ENCODE measurements at places on chromosomes 5 and 9. TPM values are rescaled to one million over a fixed set of nuclear protein-coding genes. Genes with fewer than 3 reads are reported as not detected.

GRCh38 chr9:91730806-91731205 lies 219.2 kb downstream of the ROR2 start:
- DNase-seq, result peak; percentile 50

- no peak for DNase-seq
These were observed 97.9 kb downstream of the CHSY3 start for GRCh38 chr5:130002183-130002582.

DNA sequence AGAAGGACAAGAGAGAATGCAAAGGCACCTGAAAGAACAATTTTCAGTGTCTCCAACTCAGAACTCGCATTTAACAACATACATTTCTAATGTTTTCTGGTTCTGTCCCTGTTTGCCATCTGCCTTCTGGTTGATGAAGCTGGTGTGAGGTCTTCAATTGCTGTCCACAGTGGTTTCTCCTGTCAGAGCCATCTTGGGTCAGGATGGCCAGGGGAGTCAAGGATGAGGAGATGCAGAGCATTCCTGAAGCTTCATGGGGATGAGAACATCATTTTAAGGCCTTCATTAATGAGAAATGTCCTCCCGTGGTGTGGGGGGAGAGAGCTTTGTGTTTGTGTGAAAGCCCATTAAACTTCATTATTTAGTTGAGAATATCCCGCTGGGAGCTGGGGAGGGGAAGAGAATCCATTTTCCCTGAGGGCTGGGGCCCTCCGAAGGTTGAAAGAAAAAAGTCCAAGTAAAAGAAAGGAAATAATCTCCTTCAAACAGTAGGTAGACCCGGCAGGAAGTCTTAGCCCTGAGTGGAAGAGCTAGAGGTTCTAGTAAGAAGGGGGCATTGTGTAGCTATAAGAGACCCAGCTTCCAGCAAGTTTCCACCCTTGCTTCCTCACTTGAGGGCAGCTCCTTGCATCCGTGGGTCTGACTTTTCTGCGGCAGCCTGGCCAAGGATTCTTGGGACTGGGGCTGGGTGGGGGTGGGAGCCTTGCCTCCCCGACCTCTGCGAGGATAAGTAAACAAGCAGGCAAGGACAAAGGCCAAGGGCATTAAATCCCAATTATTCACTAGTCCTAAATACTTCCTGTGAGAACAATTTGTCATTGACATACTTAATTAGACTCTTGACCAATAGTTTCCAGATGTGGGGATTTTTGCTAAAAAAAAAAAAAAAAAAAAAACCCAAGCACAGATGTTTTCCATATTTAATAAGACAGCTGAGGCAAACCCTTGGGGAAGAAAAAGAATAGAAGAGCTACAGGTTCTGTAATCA lies 119.2 kb downstream of the MSX2 start:
- DNase-seq, result no peak

DNA sequence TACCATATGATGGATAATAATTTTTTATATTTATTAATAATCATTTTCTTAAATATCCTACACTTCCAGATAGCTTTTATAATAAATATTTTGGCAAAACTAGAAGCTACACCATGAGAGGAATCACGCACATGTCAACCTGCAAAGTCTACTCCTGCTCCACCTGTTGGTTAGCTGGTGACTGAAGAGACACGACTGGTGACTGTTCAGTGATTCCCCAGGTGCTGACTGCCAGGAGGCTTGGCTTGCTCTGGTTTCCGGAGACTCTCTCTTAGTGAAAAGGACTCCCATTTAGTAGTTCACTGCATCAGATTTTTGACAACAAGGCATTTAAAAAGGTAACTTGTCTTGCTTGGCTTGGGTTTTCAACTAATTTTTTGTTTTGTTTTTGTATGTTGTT lies 20.9 kb downstream of the GZMA start:
- DNase-seq, result no peak

DNA sequence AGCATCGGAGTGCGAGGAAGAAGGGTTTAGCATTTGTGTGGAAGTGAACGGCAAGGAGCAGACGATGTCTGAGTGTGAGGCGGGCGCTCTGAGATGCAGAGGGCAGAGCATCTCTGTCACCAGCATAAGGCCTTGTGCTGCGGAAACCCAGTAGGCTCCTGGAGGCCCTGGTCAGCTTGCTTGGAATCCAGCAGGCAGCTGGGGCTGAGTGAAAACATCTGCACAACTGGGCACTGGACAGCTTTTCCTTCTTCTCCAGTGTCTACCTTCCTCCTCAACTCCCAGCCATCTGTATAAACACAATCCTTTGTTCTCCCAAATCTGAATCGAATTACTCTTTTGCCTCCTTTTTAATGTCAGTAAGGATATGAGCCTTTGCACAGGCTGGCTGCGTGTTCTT lies 72.1 kb downstream of the C7 start:
- no peak for DNase-seq

DNA sequence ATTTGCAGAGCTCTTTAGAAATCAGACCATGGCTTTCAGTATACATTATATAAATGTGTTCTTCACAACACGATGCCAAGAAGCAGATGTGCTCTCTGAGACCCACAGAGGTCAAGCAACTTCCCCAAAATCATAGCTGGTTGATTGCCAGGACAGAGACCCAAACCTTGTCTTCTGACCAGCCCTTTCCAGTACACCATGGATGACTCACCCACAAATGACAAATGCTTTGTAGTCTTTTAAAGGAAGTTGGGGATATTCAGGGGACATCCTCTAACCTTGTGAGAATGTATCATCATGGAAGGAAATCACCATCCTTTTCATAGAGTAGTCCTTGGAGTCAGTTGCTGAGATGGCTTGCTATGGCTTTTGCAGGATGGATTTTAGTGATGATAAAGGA lies 30.1 kb downstream of the ZNF462 start:
- no peak for DNase-seq

- no peak for DNase-seq
These were observed 389.4 kb downstream of the RAB3C start for GRCh38 chr5:58972301-58972700.

DNA sequence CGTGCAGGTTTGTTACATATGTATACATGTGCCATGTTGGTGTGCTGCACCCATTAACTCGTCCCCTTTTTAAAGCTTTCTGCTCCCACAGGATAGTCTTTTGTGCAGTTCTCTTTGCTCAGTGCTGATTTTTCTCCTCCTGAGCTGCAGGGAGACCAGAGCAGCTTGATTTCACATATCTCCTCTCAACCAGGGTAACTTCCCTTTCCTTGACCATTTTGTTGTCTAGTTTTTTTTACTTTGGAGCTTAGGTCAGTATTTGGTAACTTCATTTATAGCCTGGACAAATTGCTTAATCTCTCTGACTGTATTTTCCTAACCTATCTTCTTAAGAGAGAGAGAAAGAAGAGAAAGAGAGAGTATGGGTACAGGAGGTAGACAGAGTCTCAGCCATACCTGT lies 137.1 kb upstream of the ZNF366 start:
- no peak for DNase-seq

DNA sequence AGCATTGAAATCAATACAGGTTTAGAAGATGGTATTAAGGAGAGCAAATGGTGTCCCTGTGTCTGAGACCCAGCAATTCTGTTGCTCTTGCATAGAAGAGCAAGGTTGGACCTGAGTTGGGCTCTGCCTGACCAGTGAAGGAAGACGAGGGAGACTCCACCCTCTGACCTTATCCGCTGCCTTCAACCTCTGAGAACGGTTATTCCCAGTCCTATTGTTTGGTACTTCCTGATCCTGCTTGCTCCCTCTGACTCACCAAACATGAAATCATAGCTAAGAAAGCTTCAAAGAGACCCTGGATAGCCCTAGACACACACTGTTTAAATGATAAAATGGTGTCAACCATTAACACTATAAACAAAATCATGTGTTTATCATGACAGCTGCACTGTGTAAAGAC lies 218.5 kb downstream of the PLK2 start:
- DNase-seq, result no peak

GRCh38 chr5:132266031-132266835 lies 8.7 kb downstream of the PDLIM4 start:
- no peak for DNase-seq

- DNase-seq, result no peak
These were observed 33.0 kb downstream of the EGFLAM start for GRCh38 chr5:38291355-38291754.

DNA sequence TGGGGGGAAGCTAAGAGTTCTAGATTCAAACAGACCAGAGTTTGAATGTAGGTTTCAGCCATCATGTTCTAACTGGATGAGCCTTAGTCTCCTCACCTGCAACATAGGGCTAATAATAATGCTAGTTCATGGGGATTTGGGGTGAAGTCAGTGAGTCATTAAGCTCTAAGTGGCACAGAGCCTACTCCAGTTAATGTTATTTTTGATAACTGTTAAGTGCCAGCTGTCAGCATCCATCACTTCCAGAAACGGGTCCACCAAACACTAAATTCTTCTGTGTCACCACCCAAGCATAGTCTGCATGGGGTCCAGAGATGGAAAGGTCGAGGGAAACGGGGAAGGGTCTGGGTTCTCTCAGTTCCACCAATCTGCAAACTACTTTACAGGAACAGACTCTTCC lies 1.8 kb upstream of the TSC1 start:
- no peak for DNase-seq

- no peak for DNase-seq
These were observed 97.2 kb downstream of the CRB2 start for GRCh38 chr9:123453076-123453667.

GRCh38 chr9:3244963-3245653 lies 280.7 kb downstream of the RFX3 start:
- no peak for DNase-seq

DNA sequence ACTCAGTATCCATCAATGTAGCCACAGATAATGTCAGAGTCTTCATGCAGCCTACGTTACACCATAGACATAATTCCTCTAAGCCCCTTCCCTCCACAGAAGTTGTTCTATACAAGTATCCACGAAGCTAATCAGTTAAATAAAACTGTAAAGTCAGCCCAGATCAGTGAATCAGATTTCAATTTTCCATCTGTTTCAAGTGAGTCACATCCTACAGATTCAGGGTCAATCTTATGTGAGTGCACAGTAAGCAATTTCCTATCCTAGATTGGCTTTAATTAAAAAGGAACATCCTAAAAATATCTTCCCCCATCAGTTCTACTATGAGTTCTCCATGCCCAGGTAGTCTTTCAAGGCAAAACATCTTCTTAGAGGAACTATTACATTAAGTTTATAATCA lies 402.5 kb downstream of the EFNA5 start:
- DNase-seq, result no peak

DNA sequence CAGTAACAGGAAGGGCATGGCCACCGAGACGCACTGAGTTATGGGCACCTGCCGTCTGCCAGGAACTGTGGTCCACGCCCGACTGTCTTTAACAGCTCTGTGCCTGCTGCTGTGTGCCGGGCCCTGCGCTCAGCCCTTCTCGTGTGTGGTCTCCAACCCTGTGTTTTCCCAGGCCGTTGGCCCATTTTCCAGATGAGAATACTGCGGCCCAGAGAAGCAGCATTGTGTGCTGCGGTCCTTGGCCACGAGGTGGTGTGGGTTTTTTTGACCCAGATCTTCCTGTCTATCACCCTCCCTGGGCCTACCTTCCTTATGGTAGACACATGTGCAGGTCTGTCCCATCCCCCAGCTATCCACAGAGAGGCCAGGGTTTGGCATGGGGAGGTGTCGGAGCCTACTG lies 47.0 kb downstream of the RXRA start:
- no peak for DNase-seq

- peak; percentile 76 for DNase-seq
These were observed 8.0 kb downstream of the RNF44 start for GRCh38 chr5:176529116-176529740.

GRCh38 chr9:33229359-33230114 lies 10.4 kb upstream of the SPINK4 start:
- DNase-seq, result peak; percentile 24

- no peak for DNase-seq
These were observed 198.7 kb upstream of the HAPLN1 start for GRCh38 chr5:83919071-83920041.

- DNase-seq, result no peak
These were observed 35.0 kb upstream of the UNC5A start for GRCh38 chr5:176775409-176775808.

GRCh38 chr5:53463909-53464621 lies 16.4 kb upstream of the FST start:
- no peak for DNase-seq

GRCh38 chr5:329121-329735 lies 7.7 kb downstream of the AHRR start:
- DNase-seq, result no peak

DNA sequence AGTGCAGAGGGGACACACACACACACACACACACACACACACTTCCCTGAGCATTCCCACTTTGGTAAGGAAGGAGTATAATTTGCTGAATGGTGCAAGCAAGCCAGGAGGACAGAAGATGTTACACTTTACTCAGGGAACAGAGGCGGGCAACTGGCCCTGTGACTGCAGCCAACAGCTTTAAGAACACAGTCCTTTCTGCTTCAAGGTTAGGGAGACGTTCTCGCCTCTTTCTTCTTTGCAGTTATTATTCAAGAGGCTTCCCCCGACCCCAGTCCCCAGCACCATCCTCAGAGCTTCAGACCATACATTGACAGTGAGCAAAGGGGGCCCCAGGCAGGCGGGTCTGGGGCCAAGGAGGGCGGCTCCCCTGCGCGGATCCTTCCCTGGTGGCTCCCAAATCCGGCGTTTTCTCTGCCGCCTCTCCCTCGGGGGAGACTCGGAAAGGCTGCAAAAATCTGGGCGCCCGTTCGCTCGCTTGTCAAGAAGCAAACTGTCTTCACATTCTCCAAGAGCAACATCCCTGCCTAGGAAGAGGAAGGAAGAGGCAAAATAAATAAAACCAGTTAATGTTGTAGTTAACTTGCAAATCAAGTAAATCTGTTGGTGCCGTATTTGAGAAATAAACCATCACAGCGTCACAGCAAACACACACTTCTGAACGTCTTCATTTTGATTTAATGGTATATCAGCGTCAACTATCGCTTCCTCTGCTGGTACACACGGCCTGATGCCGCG lies 3.8 kb upstream of the LHX2 start:
- DNase-seq, result no peak

- no peak for DNase-seq
These were observed 55.4 kb downstream of the COL27A1 start for GRCh38 chr9:114210691-114211276.

GPR21 gene
- total RNA-seq, result 6.9 TPM

C9orf43 gene
- 0.32 TPM for total RNA-seq

PCDHGC4 gene
- total RNA-seq, result 2.9 TPM

SPINK6 gene
- not detected for total RNA-seq

IFNB1 gene
- total RNA-seq, result not detected

MZB1 gene
- total RNA-seq, result 1.0 TPM

GBA2 gene
- total RNA-seq, result 57.7 TPM

CCDC180 gene
- total RNA-seq, result 3.2 TPM

CCNO gene
- total RNA-seq, result 0.24 TPM

KCNV2 gene
- total RNA-seq, result not detected

BAAT gene
- total RNA-seq, result not detected

GABRB2 gene
- 0.86 TPM for total RNA-seq

BRINP1 gene
- 0.86 TPM for total RNA-seq

PAEP gene
- total RNA-seq, result not detected

HTR4 gene
- 0.33 TPM for total RNA-seq
